Daoy (cell line): ENCODE measurements at places on chromosomes 4 and X. TPM values are rescaled to one million over a fixed set of nuclear protein-coding genes. Genes with fewer than 3 reads are reported as not detected.

DNA sequence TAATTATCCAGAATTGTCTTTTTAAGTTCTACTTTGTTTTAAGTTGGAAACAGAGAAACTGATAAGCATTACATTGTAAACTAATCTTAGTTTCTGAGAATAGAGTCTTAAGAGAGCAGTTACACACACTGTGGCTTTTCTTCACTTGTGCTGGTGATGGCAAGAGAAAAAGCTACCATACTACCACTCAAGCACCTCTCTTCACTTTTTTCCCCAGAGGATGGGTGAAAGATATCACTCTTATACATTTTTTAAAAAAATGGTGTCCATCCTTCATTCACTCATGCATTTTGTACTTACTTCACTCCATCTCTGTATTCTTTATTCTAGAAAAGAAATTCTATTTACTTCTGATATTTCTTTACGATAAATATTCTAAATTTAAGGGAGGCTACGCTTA lies 42.5 kb upstream of the GRID2 start:
- DNase-seq: no peak

DNA sequence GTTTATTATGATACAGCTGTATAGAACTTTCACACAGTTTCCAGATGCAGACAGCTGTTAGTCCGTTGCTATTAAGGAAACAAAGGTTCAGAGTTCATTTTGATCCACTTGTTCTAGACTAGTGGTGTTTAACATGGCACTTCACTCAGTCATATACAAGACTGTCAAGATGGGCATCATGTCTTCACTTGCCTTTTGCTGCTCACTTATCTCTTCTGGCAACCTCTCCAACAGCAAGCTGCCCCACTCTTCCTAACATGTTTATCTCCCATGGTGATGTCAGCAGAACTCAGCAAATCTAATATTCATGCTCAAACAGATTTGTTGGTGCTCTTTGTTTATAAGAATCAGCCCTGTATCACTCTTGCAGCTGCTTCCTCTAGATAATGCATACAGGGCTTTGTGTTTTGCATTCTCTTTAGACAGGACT lies 236.2 kb upstream of the HAND2 start:
- DNase-seq: no peak

DNA sequence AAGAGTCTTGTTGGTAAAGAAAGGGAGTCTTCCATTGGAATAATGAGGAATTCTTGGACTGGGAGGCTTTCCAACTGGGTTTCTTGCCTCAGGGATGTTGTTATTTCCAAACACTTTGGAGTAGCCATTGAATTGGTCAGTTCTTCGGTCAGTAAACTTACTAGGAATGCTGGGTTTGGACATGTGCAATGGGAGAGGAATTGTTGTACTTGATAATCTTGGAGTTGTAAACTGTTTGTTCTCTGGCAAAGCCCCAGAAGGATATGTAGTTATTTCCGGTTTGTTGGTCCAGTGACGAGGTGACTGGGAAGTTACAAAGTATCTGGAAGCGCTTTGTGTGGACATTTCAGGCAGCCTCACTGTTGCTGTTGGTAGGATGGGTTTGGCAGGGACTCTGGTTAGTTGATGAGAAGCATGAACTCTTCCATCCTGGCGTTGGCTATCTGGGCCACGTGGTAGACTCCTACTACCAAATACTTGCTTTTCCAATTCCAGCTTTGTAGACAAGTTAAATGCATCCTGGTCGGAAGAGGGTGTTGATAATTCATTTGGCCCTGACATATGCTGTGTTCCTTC lies 25.9 kb downstream of the MXRA5 start:
- DNase-seq: no peak

The SH3BGRL gene
- total RNA-seq: 17.1 and 20.8 TPM in 2 replicates
